Eye (tissue), 1 donor: ENCODE measurements at places on chromosomes 11 and 22.

- peak; percentile 18 for DNase-seq
Observed at GRCh38 chr22:34334893-34335292, 414.6 kb upstream of the LARGE1 start.

- no peak for DNase-seq
Observed at GRCh38 chr11:115552773-115553438, 48.7 kb upstream of the CADM1 start.

DNA sequence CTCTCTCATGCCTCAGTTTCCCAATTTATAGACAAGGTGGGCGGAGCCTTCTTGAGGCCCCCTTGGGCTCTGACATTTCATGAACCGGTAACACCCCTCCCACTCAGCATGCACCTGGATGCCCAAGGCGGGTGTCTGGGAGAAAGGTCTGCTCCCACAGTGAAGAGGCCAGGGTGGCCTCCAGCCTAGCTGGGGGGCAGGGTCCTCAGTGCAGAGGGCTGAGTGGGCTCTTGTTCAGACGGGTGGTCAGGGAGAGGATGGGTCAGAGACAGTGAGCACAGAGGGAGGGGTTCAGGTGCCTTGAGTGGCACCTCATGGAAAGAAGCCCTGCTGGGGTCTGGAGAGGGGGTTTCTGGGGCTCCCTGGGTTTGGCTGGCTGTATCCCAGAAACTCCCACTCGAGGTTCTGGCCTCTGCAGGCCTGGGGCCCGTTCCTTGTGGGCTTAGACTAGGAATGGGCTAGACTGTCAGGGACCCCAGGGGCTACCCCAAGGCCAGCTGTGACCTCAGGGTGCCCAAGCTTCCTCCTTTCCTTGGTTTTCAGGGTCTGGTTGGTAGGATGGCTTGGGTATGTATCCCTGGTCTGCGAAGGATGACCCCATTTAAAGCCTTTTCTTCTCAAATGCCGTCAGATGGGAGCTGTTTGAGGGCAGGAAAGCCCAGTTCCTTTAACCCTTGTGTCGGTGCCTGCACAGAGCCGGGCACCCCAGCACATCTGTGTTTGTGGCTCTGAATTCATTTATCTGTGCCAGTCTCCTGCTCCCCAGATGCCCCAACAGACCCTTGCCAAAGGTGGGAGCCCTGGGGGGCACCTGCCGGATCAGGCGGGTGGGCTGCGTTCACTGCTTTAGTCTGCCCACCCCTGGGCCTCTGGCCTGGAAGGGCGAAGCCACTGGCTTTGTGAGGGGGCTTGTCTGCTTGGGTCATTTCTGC, 1.2 kb downstream of the SYNGR1 start:
- DNase-seq, result no peak

GRCh38 chr22:40405178-40406062, 35.0 kb downstream of the SGSM3 start:
- no peak for DNase-seq
